ENCODE measurements at places on chromosomes 12 and 14.

DNA sequence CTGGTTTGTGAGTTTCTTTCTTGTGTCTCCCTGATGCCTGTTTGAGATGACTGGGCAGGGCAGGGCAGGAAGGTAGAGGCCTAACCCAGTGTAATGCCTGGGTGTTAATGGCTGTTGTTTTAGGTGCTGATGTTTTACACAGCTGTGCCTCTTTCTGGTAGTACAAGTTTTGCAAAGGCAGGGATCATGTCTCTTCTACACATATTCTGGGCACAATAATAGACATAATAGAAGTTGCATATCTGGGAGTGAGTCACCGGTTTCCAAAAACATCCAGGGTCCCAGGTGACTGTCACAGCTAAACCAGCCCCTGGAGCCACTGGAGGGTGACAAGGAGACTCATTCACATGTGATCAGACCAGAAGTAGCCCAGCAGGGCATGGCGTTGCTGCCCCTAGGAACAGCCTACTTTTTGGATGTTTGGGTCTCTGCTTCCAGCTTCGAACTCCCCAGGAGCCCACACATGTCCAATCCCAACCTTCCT, 18.1 kb downstream of the TPCN1 start:
- DNase-seq, result no peak

DNA sequence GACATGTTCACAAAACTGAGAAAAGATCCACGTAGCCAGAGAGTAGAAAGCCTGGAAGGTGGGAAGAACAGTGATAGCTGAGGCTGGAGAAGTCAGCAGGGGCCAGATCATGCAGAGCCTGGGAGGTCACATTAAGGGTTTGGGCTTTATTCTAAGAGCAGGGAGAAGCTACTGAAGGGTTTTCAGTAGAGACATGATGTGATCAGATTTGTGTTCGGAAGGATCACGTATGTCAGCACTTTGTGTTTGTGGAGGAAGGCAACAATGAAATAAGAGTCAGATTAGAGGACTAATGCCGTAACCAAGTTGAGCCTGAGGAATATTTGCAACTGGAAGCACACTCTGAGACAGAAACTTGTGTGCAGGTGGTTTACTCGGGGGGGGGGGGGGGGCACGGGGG, 4.2 kb upstream of the PCK2 start:
- no peak for DNase-seq

DNA sequence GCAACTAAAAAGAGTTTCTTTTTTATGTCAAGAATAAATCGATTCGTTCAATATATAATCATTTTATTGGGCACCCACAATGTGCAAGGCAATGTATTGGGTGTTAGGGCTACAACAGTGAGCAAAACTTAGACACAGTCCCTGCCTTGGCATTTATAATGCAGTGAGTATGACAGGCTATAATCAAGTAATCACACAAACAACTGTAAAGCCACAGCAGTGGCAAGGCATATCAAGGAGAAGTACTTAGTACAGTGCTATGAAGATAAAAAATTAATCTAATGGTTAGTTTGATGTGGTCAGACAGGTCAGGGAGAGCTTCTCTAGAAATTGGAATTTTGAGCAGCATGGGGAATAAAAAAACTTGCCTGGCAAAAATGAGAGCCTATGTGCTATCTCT, 39.5 kb upstream of the OTOGL start:
- DNase-seq, result no peak

- no peak for DNase-seq
Measured at GRCh38 chr12:4762773-4763172, 42.6 kb downstream of the GALNT8 start.

DNA sequence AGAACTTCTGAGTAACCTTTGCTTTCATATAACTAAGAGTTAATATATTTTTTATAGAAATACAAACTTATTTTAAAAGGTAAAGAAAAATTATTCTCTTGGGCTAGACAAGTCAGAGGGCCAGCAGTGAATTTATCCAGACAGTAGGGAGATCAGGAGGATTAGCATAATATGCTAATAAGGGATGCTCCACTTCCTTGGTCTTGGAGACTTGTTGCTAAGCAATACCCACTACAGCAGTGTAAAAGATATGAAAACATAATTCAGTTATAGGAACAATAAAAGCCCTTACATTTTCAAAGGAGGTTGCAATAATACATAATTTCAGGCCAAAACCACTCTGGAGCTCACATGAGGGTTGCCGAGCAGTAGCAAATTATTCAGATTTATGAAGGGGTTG, 615.6 kb downstream of the KCNH5 start:
- no peak for DNase-seq

DNA sequence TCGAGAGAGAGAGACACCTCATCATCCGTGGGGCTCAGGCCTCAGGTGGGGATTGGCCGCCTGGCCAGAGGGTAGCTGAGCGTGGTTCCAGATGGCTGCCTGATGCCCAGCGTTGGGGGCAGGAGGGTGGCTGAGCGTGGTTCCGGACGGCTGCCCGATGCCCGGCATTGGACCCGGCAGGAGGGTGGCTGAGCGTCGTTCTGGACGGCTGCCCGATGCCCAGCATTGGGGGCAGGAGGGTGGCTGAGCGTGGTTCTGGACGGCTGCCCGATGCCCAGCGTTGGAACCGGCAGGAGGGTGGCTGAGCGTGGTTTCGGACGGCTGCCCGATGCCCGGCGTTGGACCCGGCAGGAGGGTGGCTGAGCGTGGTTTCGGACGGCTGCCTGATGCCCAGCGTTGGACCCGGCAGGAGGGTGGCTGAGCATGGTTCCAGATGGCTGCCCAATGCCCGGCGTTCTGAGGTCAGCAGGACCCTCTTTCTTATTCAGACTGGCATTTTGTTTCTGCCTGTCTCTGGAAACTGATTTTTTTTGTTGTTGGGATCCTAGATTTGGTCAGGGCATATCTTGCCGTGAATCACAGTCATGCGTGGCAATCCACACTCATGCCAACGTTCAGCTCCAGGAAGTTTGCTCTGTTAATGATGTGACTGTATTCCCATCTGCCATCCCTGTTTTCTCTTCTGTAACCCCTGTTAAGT, 40.7 kb downstream of the GALNT9 start:
- DNase-seq, result no peak

- DNase-seq, result no peak
Measured at GRCh38 chr12:27331927-27332324, 710 bp upstream of the BMAL2 start.

DNA sequence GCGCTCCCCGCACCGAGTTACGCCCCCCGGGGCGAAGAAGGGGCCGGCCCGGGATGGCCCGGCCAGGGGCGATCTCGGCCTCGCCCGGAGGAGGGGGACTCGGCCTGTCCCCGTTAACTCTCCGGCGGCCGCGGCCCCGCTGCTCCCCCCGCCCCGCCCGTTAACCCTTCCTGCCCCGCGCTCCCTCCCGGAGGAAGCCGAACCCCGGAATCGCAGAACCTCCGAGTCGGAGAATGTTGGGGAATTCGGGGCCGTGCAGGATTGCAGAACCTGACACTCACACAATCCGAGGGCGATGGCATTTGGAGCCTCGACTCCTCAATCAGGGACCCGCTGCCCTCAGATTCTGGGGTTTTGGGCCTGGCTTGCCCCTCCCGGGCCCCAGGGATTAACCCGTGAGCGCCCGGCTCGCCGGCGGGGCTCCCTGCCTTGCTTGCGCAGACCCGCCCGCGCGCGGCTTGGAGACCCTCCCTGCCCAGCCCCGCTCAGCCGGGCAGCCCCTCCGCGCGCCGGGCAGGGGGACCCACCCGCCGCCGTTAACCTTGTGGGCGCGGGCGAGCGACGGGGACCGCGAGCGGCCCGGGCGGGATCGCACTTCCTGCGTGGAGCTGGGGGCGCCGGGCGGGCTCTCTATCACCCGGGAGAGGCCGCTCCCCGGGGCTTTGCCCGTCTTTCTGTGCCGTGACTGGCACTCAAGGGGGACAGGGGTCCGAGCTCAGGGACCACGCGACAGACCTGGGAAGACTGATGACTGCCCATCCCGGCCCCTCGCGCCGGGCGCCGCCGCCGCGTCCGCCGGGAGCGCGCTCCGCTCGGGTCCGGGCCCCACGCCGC, 18.8 kb downstream of the BEGAIN start:
- no peak for DNase-seq

- DNase-seq, result peak; percentile 35
Measured at GRCh38 chr14:20855652-20856291, 35.4 kb upstream of the RNASE3 start.

DNA sequence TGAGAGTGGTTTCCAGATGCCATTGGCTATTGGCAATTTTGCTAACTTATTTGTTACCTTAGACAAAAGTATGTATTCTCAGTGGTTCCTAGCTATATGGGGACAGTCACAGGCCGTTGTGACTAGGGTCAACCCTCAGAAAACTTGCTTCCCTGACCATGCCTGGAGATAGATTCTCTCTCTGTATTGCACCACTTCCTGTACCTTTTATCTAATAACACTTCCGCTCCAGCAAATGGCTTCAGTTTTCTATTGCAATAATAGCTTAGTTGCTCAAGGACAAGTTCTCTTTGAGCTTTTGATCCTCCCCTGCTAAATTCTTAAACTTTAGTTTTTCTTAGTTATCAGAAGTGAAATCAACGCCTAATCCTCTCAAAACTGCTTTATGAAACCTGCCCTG, 338.0 kb downstream of the RMST start:
- no peak for DNase-seq

- DNase-seq, result no peak
Measured at GRCh38 chr14:95121911-95122620, 35.3 kb downstream of the DICER1 start.

DNA sequence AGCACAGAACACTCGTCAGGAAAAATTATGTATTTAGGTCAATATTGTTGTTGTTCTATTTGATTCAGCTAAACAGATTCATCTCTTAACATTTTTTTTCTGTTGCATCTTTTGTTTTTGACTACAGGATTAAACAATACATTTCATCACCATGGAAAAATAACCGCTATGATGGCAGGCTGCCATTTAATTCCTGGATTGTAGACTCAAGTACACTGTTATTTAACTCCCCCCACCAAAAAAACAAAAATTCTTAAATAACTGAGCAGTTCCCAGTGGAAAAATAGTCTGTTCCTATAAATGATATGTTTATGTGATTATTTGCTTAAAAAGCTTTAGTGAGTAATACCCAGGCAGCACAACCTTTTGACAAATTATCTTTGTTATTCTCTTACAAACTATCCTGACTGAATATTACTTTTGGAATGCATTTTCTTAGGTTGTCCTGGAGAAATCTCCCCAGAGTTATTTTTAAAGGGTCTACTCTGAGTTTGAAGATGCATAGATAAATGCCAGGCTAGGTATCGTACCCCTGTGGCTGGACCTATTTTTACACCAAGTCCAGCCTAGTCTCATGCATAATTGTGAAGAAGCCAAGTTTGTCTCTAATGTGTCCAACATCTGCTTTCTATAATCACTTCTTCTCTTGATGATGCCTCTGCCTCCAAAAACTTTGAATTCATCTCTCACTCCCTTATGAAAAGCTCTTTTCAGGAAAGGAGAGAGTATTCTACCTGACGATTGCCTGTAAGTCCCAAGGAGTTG, 3.7 kb downstream of the KERA start:
- DNase-seq, result no peak

DNA sequence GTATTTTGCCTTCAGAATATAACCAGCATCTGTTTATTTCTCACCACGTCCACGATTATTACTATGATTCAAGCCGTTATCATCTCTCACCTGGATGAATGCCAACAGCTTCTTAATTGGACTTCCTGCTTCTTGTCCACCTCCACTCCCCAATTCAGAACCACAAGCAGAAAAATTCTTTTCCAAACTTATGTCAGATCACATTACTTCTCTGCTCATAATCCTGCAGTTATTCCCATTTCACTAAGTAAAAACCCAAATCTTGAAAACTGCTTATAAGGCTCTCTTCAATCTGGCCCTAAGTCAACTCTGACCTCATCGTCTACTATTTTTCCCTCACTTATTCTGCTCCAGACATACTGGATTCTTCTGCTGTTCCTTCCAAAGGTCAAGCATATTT, 2.0 kb downstream of the CRY1 start:
- no peak for DNase-seq
